ENCODE measurements at places on chromosomes 1 and 21. TPM values are rescaled to one million over a fixed set of nuclear protein-coding genes. Genes with fewer than 3 reads are reported as not detected.
A peak's percentile ranks its signal among the peaks of the same experiment; 100 is the strongest.

The FCAMR gene
- polyA plus RNA-seq = not detected

The MANEAL gene
- 0.66 TPM for polyA plus RNA-seq

The TCP10L gene
- polyA plus RNA-seq = 2.5 TPM

The KRTAP10-6 gene
- polyA plus RNA-seq = not detected

The SLC2A5 gene
- 1.7 TPM for polyA plus RNA-seq

The PGLYRP3 gene
- polyA plus RNA-seq = not detected

The MYOM3 gene
- 293 TPM for polyA plus RNA-seq

The GRHL3 gene
- 0.03 TPM for polyA plus RNA-seq

The MARK1 gene
- polyA plus RNA-seq = 7.2 TPM

The MAN1C1 gene
- 10.1 TPM for polyA plus RNA-seq

The NLRP3 gene
- 0.68 TPM for polyA plus RNA-seq

DNA sequence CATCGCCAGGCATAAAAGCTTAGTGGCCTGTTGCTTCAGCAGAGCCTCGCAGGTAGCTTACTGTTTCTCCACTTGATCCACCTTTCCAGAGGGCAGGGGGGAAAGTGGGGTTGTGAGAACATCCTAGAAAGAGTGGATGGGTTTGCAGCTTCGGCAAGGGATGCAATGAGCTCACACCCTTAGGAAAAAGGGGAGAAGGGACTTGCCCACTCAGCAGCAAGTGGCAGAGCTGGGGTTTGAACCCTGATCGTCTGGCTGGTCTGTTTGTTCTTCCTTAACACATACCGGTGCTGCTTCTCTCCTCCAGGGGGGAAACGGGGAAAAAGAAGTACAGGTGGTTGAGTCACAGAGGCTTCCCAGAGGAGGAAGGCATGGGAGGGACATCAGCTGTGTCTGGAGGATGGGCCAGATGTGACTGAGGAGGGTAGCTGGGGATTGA lies 1.0 kb downstream of the TMEM201 start:
- no peak for DNase-seq

GRCh38 chr1:153444078-153444477 lies 16.4 kb downstream of the S100A7 start:
- no peak for DNase-seq

DNA sequence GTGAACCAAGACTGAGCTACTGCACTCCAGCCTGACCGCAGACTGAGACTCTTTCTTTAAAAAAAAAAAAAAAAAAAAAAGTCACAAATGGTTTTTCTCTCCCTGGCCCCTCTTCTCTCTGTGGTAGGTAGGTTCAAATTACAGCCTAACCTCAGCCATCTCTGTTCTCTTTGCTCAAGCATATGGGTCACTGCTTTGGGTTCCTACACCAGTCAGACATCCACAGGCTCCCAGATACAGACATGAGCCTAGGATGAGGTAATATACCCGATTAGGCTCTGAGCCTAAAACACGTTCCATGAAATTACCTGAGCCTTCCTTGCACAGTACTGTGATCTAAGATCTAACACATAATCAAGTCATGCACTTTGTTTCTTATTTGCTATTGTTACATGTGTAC lies 90.5 kb upstream of the JAK1 start:
- no peak for DNase-seq

- DNase-seq = no peak
Observed at GRCh38 chr1:42057800-42058199, 95.4 kb upstream of the GUCA2B start.

- no peak for DNase-seq
Observed at GRCh38 chr1:94302497-94302896, 65.1 kb upstream of the ARHGAP29 start.

DNA sequence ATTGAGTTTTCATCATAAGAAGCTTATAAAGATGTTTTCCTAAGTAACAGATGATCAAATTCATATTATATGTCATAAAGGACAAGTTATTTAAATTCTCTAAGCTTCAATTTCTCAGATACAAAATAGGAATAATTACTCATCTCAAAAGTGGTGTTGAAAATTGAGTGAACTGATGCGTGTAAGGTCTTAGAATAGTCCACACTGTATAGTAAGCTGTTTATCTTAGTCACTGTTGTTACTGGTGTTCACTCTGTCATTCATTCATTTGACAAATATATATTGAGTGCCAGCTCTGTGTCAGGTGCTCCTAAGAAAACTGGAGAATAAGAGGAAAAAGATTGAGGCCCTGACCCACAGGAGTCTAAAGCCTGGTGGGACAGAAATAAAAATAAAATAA lies 186.3 kb upstream of the BRINP3 start:
- DNase-seq = no peak

DNA sequence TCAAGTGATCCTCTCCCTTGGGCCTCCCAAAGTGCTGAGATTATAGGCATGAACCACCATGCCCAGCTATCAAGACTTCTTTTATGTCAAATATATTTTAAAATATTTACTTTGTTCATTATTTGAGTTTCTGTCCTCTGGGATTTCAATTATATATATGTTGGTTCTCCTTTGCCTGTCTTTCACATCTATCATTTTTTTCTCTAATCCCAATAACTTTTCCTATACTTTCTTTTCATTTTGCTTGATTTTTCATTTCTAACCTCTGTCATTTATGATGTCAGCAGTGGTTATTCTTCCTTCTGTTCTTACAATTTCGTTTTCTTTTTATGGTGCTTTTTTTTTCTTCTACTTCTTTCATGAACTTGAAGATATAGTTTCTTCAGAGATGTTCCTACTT lies 47.3 kb downstream of the SLC35F3 start:
- DNase-seq = no peak

DNA sequence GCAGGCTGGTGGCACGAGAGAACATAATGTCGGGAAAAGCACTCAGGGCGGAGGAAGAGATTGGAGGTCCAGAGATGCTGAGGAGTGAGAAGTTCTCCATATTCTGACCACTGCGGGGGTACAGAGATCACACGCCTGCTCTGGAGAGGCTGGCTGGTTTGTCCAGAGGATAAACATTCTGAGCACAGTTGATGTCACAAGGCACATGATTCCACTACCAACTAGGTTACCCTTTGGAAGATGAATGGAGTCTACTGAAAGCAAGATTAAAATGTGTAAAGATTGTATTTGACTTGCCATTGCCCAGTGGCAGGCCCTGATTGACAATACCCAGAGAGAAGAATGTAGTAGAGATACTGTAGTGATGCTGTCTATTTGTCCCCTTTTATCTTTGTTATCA lies at the start of gene SPATA46:
TSS of gene SPATA46 (minus strand) at position 164 of the 400 bp plus-strand sequence. CDS start at position 100, 64 bp downstream.
- DNase-seq = no peak

- DNase-seq = no peak
Observed at GRCh38 chr1:206979379-206980043, 9.3 kb upstream of the FCAMR start.

GRCh38 chr1:104768466-104768865 lies 1018.8 kb downstream of the AMY1C start:
- DNase-seq = no peak

DNA sequence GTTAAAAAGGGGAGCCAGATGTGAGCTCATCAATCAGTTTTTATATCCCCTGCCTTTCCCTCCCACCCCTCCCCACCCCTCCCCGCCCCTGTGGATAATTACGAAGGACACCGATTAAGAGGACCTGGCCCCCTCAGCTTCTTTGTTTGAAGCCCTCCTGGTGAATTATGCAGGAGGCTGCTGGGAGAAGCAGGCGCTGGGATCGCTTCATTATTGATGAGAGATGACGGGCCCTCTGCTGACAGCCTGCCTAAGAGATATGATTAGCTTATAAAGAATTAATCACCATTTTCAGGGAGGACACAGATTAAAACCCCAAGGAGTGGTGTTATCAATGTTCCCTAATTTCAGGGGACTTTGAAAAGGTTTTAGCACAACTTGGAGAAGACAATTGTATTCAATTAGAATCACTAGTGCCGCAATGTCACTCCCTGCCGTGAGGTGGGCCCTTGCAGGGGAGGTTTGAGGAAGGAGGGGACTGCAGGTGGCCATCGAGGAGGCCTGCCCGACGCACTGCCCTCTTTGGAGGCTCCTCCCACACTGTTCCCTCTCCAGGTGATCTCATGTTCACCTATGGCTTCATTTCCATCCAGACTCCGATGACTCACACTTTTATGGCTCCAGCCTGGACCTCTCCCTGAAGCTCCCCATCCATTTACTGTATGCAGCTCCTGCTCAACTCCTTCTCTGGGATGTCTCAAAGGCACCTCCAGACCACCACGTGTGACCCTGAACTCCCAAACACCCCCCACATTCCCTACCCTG lies 67.0 kb upstream of the KLHDC7A start:
- no peak for DNase-seq

- peak; percentile 7 for DNase-seq
Observed at GRCh38 chr1:99849413-99849743, 783 bp upstream of the AGL start.

DNA sequence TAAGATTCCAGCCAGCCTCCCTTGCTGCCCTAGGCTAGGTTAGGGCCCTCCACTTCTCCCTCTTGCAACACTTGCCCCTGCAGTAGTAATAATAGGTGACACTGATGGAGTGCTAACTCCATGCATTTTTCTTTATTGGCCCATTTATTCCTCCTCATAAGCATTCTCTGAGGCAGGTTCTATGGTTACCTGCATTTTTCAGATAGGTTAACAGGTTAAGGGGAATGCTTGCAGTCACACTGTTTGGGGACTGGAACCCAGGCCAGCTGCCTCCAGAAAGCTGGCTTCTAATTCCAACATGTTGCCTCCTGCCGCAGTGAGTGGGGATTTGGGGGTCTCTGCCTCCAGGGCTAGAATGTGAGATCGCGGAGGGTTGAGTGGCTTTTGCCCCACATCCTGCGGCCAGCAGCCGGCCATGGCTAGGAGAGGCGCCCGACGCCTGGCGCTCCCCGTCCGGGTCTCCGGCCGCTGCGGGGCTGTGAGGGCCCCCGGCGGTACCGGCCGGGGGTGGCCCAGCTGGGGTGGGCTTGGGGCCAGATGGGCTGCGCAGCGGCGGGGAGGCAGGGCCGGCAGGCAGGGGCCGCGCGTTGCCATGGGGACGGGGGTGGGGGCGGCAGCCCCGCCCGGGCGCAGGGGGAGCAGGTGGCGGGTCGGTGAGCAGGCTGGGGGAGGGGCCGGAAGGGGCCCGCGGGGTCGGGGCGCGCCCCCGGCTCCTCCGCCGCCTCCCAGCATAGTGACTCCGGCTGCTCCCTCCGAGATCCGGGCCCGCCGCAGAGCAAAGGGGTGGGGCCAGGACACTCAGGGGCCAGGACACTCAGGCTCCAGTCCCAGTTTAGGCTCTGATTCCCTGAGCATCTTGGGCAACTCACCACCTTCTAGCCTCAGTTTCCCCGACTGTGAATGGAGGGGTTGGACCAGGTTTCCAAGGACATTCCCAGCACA lies 68.4 kb upstream of the SSBP3 start:
- DNase-seq = peak; percentile 40

- DNase-seq = no peak
Observed at GRCh38 chr1:96515430-96515829, 206.2 kb upstream of the PTBP2 start.

DNA sequence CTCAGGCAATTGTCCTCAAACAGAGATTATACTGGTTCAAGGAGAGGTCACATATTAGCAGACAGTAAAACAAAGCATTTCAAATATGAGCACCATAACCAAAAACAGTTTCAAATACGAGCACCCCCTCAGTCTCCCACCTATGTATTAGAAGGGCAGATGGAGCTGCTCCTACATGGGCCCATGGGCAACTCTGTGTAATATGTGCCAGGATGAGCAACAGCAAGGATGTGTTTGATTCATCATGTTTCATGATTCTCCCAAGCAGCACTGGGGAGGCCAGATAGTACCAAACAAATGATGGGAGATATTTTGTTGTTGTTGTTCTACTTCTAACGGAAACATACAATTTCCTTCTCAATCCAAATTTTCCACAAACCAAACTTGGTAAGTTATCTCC lies 8.9 kb downstream of the ADSS2 start:
- DNase-seq = no peak

DNA sequence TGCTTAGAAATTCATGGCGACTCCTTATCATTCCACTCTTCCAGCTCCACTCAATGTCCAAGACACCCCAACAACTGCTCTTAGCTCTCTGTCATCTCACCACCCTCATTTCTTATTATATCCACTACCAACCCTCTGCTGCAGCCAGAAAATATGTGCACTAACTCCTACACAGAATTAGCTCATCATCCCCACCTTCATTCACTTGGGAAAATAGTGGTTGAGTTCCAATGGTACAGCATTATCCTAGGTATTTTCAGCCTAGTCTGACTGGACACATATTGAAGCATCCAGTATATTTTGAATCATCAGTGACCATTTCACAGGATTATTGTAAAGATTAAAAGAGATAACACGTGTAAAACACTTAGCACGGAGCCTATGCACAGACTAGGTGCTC lies 16.7 kb upstream of the VSIG8 start:
- no peak for DNase-seq

GRCh38 chr1:248686815-248687214 lies 15.8 kb downstream of the OR14I1 start:
- no peak for DNase-seq

DNA sequence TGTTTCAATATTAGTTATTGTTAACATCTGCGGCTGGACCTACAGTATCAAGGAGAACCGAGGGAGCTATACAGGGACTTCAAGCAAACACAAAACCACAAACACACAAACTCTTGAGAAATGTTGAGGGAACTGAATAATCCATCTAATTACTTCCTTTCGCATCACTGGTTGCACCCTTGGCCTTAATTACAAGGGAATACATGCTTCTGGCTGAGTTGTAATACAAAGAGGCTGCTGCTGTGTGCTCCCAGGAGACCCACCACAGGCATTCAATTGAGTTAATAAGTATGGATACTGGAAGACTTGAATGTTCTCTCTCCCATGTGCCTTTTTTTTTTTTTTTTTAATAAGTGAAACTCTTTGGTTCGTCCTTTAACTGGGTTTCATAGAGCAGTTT lies 16.8 kb upstream of the SMYD2 start:
- DNase-seq = no peak

- no peak for DNase-seq
Observed at GRCh38 chr1:184395370-184395769, 8.5 kb downstream of the C1orf21 start.

All from heart right ventricle (tissue), 16 donors.